AG04450 (cell line): ENCODE measurements at places on chromosomes 2 and 18.

- DNase-seq: no peak
Measured at GRCh38 chr2:46302005-46302695, 4.9 kb downstream of the EPAS1 start.

- no peak for DNase-seq
Measured at GRCh38 chr2:219532378-219532649, 11.3 kb downstream of the CHPF start.

DNA sequence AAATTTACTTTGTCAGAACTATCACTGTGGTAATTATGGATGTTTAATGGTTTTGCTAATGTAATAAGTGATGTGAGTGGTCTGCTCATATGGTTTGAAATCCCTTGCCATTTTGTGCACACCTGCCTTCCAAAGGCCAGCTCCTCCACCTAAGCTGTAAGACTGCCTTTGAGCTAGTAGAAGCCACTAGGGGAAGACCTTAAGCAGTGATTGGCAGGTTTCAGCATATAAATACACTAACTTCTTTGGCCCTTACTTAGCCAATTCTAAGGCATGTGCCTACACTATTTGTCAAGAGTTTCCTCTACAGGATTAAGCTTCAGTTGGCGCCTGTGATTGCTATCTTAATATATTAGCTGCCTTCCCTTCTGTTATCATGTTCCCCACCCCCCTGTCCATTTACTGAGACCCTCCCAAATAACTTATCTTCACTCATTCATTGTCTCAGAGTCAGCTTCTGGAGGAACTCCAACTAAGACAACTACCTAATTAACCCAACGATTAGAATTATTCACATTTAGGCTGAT lies 141.1 kb downstream of the MBD5 start:
- no peak for DNase-seq

- no peak for DNase-seq
Measured at GRCh38 chr18:47944972-47945852, 14.8 kb upstream of the SMAD2 start.

GRCh38 chr2:39405364-39405763 lies 31.7 kb downstream of the MAP4K3 start:
- DNase-seq: no peak

- no peak for DNase-seq
Measured at GRCh38 chr18:52992041-52992440, 652.0 kb downstream of the DCC start.

- DNase-seq: no peak
Measured at GRCh38 chr2:129366263-129366662, 613.2 kb upstream of the RAB6C start.

DNA sequence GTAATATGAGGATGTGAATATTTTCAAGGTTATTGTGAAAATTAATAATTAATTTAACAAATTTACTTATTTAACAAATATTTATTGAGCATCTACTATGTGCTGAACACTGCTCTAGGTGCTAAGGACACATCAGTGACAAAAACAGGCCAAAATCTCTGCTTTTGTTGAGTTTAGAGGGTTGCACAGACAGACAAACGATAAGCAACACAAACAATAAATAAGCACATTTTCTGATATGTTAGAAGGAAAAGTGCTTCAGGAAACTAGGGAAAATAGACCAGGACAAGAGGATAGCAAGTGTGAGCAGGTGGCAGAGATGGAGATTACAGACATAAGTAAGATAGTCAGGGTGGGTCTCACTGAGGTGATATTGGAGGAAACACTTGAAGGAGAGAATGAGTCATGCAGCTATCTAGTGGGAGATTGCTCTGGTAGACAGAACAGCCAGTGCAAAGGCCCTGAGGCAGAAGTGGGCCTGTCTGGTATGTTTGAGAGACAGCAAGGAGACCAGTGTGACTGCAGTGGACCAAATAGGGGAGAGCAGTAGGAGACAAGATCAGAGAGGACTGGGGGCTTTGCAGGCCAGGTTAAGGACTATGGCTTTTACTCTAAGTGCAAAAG lies 38.3 kb downstream of the SFXN5 start:
- DNase-seq: no peak

DNA sequence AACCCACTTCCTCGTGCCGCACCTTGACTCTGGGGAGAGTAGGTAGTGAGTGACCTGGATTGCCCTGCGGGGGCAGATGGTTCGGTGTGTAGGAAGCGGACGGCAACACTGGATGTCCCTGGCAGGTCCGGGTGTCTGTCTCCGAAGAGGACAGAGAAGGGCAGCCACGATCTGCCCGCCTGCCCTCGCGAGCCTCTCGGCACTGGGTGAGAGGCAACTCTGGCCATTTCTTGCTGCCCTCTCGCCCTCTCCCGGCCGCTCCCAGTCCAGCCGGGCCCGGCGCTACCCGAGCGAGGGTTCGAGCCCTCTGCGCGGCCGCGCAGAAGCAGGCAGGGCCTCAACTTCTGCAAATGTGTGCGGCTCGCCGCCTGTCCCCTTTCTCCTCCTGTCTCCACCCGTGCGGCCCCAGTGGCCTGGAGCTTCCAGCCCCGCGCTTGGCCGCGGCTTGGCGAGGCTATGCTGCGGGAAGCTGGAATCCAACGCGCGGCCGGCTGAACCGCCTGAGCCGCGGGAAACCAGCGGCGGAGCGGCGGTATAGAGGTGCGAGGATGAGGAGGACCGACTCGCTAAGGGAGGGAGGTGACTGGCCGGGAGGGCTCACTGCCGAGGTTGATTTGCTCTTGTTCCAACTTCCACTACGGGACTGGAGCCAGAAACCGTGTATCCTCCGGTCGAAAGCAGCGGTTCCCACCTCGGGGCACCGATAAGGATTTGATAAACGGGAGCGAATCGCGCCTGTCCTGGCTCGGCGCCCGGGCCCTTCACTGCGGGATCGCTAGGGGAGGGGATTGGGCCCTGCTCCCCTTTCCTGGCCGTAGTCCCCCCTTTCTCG lies 1.5 kb downstream of the EPAS1 start:
- DNase-seq: no peak

- no peak for DNase-seq
Measured at GRCh38 chr2:4424153-4424552, 720.8 kb downstream of the DCDC2C start.

GRCh38 chr2:204899983-204900382 lies 354.7 kb downstream of the PARD3B start:
- DNase-seq: no peak

- no peak for DNase-seq
Measured at GRCh38 chr2:8984855-8985254, 18.6 kb downstream of the MBOAT2 start.

DNA sequence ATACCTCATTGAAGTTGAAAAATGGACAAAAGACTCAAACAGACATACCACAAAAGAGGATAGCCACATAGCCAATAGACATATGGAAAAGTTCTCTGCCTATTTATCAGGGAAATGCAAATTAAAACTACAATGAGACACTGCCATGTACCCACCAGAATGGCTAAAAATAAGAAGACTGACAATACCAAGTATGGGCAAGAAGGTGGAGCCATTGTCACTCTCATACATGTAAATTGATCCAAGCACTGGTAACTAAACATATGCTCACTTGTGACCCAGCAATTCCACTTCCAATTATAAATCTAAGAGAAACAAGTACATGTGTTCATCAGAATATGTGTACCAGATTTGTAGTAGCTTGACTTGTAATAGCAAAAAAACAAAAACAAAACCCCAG lies 4.6 kb downstream of the LOXHD1 start:
- no peak for DNase-seq

DNA sequence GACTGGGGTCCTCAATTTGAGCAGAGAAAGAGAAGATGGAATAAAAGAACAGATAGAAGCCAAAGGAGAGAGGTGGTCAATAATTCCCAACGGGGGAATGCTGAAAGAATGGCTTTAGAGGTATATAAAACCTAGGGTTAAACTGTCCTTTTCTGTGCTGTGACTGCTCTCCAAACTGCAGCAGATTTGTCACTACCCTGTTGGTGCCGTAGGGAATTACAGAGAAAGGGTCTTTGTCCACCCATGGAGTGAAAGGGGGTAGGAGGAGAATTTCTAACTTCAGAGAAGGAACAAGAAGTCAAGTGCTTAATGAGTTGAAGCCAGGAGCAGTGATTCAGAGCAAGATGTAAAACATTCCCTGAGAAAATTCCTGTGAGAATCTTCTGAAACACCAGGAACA lies 486.5 kb downstream of the NUP35 start:
- DNase-seq: no peak

- no peak for DNase-seq
Measured at GRCh38 chr2:23691106-23691470, 235.8 kb downstream of the ATAD2B start.

- no peak for DNase-seq
Measured at GRCh38 chr2:206700156-206700555, 18.0 kb downstream of the DYTN start.

DNA sequence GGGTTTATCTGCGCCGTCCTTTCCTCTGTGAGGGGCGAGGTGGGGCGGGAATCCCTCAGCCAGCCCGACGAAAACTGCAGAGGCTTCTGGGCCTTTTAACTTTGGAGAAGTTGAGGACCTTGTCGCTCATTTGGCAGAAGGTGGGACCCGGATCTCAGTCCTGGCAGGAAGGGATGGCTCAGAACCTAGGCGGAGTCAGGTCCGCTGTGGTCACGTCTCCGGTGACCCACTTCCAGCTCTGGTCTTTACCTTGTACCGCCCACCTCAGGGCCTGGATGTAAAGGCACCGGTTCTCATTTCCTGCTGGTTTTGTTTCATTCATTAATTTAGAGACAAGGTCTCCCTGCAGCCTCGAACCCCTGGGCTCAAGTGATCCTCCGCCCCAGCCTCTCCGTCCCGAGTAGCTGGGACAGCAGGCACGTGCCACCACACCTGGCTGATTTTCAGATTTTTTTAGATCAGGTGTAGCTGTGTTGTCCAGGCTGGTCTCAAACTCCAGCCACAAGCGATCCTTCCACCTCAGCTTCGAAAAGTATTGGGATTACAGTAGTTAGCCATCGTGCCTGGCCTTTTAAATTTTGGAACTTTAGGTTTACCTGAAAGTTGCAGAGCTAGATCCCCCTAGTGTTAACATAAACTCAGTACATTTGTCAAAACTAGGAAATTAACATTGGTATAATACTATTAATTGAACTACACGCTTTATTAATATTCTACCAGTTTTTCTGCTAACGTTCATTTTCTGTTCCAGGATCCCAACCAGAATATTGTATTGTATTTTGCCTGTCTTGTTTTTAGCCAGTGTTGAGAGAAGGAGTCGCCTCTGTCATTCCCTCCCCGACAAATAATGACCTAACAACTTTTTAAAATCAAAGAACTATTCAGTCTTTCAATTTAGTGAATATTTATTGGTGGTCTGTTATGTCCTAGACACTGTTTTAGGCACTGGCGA lies 852 bp downstream of the POLI start:
- DNase-seq: no peak

- DNase-seq: no peak
Measured at GRCh38 chr2:288758-289361, 969 bp upstream of the ALKAL2 start.

- no peak for DNase-seq
Measured at GRCh38 chr18:74412116-74412880, 44.8 kb downstream of the DIPK1C start.

DNA sequence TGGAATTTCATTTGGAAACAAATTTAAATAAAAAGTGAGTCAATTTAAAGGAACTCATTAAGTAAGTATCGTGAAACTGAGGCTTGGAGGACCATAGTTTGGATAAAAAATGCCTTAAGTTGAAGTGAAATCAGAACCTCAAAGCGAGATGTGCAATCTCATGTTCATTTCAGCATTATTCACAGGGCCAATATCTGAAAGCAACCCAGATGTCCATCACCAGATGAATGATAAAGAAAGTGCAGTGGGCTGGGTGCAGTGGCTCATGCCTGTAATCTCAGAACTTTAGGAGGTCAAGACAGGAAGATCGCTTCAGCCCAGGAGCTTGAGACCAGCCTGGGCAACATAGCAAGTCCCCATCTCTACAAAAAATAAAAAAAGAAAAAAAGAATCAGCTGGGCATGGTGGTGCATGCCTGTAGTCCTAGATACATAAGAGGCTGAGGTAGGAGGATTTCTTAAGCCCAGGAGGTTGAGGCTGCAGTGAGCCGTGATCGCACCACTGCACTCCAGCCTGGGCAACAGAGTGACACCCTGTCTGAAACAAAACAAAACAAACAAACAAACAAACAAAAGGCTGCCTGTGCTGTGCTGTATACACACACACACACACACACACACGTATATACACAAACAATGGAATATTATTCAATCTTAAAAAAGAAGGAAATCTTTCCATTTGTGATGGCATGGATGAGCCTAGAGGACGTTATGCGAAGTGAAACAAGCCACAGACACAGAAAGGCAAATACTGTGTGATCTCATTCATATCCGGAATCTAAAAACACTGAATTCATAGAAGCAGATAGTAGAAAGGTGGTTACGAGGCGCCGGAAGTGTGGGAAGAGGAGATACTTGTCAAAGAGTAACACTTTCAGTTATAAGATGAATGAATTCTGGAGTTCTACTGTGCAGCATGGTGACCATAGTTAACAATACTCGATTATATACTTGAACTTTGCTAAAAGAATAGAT lies 14.5 kb downstream of the SH3RF3 start:
- no peak for DNase-seq

GRCh38 chr2:72971036-72971435 lies 53.7 kb downstream of the EMX1 start:
- no peak for DNase-seq

- DNase-seq: no peak
Measured at GRCh38 chr2:236813766-236814165, 244.1 kb downstream of the ACKR3 start.

DNA sequence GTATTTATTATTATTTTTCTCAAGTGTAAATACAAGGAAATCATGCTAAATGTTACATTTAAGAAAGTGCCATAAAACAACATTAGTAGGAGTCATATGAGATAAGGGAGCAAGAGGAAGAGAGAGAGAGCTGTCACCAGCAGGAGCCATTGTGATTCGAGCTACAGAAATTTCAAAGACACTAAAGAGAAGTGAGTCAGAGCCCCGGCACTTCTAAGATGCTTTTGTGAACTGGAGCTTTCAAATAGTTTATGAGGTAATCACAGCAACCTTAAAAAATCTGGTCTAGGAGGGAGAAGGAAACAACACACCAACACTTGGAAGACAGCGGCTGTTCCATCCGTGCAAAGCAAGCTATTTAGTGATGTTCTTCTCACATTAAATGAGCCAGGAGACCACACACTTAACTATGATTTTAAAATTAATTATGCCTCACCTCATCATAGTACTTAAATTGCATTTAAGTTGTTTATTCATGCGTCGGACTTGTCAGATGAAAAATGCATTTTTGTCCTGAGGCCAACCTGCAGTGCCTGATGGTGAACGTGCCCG lies 382.7 kb upstream of the SALL3 start:
- no peak for DNase-seq

GRCh38 chr2:168430431-168430830 lies 25.6 kb upstream of the CERS6 start:
- DNase-seq: no peak
